ENCODE measurements at places on chromosomes 3 and 15.

- DNase-seq: no peak
These were observed 35.7 kb downstream of the SRP14 start for GRCh38 chr15:40003116-40003916.

DNA sequence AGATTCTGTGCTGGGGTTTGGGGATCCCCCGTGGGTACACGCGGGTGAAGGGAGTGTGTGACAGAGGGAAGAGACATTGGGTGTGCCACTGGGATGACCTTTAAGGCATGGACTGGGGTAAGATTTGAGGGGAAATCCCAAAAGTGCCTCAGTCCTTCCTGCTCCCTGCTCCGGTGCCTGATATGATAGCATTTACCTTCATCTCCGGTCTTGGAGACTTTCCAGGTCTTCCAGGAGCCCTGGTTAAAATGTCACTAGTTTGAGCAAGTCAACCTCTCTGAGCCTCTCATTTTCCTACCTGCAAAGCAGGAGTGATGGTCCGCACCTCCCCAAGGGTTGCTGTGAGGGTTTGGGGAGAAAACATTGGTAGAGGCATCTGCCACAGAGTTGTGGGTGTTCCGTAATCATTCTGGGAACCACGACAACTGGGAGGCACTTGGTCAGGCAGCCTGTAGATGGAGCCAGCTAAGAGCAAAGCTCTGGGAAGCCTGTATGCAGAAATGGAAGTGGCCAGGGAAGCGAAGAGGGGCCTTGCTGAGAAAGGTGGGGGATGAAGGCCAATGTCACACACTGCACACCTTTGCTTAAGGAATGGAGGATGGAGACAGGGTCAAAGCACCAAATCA is 33.9 kb upstream of the KIF23 start:
- no peak for DNase-seq

DNA sequence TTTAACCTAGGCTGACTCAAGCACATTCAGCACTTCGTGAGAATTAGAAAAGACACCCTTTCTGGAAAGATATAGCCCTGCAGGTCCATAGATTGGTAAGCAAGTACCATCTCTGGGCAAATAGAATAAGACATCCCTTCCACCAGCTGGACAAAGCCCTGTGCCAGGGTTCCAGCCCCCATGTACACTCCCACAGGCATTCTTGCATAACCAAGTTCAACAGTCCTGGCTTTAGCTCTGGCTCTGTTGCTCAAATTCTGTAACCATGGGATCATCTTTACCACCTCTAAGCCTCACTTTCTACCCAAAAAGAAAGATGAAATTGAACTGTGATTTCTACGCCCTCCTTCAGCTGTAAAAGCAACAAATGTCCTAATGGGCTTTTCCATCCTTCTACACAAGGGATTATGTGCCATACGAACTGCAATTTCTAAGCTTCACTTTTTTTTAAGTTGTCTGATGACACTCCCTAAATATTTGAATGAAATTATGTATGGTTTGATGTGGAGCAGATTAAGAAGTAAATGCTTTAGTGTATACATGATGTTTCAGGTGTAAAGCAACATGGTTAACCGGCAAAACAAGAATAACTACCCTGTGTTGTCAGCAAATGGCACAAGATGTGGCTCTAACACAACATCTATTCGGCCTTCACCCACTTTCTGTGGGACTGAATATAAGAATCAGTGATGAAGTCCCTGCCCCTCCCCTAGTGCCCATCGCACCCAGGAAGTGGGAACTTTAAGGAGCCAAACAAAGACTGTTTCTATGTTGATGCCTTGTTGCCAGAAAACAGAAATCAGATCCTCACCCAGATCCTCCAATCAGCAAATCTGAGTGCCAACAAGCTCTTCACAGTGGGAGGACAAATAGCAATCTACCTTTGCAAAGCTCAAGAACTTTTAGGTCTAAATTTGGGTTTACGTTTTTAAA is 165.7 kb downstream of the P3H2 start:
- peak; percentile 26 for DNase-seq

DNA sequence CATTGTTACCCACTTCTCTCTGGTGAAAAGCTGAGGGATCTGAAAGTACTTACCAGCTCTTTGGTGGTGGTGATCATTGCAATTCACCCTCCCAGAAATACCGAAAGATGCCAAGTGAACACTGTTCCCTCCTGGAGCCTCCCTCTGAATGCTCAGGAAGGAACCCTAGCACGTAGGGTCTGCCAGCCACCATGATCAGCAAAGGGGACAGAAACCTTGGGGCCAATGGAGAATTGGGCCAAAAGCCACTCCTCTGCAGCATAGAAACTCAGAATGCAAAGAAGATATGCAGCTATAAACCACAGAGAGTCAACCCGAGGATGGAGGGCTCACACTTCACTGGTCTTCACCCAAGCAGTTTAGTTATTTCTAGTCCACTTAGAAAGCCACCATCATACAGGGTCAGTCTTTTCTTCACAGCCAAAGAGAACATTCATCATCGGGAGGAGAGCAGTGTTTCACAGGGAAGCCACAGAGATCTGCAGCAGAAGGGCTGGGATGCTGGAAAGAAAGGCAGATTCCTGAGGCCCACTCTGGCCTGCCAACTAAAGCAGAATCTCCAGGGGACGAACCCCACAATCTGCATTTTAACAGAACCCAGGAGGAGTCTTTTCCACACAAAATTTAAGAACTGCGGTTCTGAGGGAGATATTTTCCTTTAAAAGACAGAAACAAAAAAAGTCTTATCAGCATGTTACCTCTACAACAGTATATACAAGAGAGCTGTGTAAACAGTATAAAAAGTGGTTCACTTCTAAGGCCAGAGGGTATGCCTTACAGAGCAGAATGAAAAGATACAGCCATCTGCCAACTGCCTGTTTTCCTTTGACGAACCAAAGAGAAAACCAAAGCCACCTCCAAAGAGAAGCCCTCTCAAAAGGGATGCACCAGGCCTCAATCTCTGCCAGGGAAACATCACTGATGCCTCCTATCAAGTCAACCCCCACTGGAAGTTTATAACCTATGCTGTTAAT is 11.3 kb downstream of the TBC1D2B start:
- DNase-seq: no peak

- DNase-seq: no peak
These were observed 748.7 kb upstream of the CFAP20DC start for GRCh38 chr3:59798372-59799086.

GRCh38 chr3:99269606-99270351 is 368.3 kb upstream of the DCBLD2 start:
- DNase-seq: no peak

DNA sequence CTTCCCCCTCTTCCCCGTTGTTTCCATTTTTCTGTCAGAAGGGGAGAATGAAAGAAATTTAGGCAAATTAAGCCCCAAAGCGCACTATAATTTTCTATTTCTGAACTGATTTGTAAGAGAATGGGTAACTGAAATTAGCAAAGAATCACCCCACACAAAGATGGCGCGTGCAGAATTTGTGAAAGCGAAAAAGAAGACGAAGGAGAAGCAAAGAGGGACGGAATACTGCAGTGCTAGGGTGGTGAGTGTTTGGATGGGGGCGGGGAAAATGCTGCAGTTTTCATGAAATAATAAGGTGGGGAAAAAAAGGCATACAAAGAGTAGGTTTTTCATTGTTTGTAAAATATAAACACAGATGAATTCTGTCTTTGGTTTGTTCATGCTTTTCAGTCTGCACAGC is 4.6 kb upstream of the CTNNB1 start:
- no peak for DNase-seq

GRCh38 chr3:169283951-169284350 is 379.6 kb downstream of the MECOM start:
- no peak for DNase-seq

- no peak for DNase-seq
These were observed 1010.3 kb downstream of the NAALADL2 start for GRCh38 chr3:175869404-175869803.

GRCh38 chr3:128487813-128488635 is 5.0 kb downstream of the GATA2 start:
- peak; percentile 72 for DNase-seq

DNA sequence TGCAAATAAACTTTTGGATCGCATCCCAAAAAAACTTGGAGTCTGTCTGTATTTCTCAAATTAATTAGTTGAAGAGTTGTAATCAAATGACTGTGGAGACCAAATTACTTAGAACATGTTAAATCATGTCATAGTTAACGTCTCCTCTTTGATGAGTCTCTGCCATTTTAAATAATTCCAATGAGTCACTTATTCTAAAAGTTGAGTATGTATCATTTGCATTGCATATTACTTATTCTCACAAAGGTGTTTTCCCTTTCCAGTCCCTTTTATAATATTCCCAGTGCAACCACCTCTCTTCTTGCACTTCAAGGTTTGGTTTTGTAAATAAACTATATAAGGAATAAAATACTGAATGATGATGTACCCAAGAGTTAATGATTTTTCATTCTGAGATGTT is 36.0 kb upstream of the MBNL1 start:
- DNase-seq: no peak

All from NCI-H510A treated with DMSO at 0.1 percent for 48 hours (cell line).